Right atrium auricular region (tissue), 2 donors: ENCODE measurements at places on chromosomes 4 and X. TPM values are rescaled to one million over a fixed set of nuclear protein-coding genes. Genes with fewer than 3 reads are reported as not detected.

DNA sequence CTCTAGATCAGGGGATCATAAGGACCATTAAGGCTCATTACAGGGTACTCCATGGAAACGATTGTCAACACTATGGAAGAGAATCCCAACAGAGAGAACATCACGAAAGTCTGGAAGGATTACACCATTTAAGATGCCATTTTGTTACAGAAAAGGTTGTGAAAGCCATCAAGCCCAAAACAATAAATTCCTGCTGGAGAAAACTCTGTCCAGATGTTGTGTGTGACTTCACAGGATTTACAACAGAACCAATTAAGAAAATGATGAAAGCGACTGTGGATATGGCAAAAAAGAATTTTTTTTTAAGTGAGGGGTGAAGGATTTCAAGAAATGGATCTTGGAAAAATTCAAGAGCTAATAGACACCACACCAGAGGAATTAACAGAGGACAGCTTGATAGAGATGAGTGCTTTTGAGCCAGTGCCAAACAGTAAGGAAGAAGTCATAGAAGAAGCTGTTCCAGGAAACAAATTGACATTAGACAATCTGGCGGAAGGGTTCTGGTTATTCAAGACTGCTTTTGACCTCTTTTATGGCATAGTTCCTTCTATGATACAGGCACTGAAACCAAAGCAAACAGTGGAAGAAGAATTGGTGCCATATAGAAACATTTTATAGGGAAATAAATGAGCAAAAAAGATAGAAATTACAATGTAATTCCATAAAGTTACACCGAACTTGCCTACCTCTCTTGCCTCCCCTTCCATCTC is 17.3 kb upstream of the LSM6 start:
- H3K27me3 ChIP-seq, result no peaks in the 10 kb centered on the region
- H3K4me1 ChIP-seq, result no peaks in the 10 kb centered on the region
- no peak for DNase-seq
- no peaks in the 10 kb centered on the region for H3K36me3 ChIP-seq

GRCh38 chr4:328729-329128 is 8.9 kb upstream of the ZNF141 start:
- no peaks in the 10 kb centered on the region for H3K27me3 ChIP-seq
- no peaks in the 10 kb centered on the region for H3K4me1 ChIP-seq
- no peak for DNase-seq
- H3K4me3 ChIP-seq, result no peak overlapping the region
- no peak overlapping the region for H3K27ac ChIP-seq

- no peak overlapping the region for H3K4me3 ChIP-seq
- no peak overlapping the region for H3K27ac ChIP-seq
- no peaks in the 10 kb centered on the region for H3K27me3 ChIP-seq
- H3K4me1 ChIP-seq, result no peaks in the 10 kb centered on the region
These were observed 29.9 kb upstream of the SOD3 start for GRCh38 chr4:24765376-24765988.

RAI2 gene
- total RNA-seq, result 29.6 TPM

ACOT9 gene
- total RNA-seq, result 43.6 TPM
